ENCODE measurements at places on chromosomes 11 and 22.

- DNase-seq: no peak
These were observed 4.2 kb downstream of the TST start for GRCh38 chr22:37014835-37015586.

DNA sequence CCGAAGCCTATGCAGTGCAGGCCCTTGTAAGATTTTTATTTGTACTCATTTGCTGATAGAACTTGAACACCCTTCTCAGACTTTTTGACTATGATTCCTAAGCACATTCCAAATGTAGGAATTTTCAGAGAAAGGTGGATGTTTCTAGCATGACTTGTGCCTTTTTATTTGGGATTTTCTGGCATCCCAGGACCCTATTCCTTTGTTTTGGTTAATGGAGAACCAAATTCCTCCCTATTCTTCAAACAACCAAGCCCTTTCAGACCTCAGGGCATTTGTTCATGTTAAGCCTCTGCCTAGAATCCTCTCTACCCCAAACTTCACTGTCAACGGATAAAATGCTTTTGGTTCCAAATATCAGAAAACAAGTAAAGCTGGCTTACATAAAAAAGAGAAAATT is 371.1 kb downstream of the DDX10 start:
- no peak for DNase-seq

DNA sequence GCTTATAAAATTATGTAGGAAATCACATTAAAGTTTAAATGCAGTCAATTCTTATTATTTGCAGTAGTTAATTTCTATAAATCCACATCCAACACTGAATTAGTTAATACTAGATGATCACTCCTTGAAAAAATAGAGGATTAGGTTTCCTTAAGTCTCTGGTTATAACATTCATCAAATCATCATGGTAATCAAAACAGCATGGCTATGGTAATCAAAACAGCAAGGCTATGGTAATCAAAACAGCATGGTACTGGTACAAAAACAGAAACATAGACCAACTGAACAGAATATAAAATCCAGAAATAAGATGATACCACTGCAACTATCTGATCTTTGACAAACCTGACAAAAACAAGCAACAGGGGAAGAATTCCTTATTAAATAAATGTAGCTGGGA is 814.6 kb upstream of the CCDC179 start:
- no peak for DNase-seq

GRCh38 chr11:40271361-40271760 is 1188.1 kb downstream of the LRRC4C start:
- no peak for DNase-seq

DNA sequence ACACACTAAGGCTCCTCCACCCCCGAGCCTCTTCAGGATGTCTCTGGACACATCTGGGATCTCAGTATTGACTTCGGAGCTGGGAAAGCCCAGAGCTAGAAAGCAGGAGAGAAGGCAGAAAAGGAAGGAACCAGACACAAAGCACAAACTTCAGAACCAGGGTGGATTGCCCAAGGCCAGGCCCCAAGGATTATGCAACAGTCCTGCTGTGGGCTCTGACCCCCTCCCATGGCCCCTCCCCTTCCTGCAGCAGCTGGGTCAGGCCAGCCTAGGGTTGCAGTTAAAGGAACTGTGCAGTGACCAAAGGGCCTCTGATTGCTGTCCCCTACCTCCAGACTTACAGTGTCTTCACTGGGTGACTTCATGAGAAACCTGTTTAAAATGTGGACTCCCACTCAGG is 5.3 kb downstream of the KCNE3 start:
- no peak for DNase-seq

- no peak for DNase-seq
These were observed 10.3 kb downstream of the MYBPC3 start for GRCh38 chr11:47342036-47342803.

DNA sequence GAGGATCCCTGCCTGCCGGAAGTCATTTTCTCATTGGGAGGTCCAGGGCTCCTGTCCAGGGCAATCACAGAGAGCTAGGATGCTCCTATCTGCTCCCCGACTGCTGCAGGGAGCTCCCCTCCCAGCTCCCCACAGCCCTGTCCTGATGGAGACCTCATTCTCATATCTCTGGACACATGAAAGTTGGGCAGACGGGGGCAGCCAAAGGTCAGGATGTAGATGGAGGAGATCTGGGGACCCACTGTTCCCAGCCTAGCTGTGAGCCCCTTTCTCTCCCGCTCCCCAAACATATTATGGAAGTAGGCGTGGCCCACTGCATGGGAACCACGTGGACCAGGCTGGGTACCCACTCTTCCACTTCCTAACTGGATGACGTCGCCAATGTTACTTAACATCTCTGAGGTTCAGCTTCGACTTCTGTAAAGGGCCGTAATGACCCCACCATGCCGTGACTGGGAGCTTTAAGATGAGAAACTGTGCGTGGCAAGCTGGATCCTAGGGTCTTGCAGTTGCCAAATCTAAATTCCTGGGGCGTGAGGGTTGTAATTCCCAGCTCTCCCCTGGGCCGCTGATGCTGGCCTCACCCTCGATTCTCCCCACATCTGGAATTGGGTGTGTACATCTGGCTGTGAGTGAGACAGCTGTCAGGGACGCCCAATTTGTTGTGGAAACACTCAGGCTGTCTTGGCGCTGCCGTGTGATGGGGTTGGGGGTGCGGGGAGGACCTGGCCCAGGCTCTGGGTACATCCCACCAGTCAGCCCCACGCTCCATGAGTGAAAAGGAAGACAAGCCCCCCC is 1.8 kb downstream of the CDC42EP2 start:
- DNase-seq: no peak

- no peak for DNase-seq
These were observed 84.8 kb downstream of the SLC1A2 start for GRCh38 chr11:35334385-35335090.

DNA sequence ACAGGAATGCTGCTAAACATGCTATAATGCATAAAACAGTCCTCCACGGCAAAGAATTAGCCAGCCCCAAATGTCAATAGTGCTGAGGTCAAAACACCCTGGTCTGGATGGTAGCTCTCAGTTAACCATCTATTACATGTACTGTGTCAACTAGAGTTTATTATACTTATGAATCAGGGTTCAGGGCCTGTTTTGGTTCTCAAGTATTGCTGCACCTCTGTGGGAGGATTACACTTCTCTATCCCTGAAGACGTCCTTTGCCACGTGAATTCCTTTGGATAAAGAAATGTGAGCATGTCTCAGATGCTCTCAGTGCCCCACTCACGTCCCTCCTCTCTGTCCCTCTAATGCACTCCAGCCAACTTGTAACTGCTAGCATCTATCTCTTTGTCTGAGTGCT is 53.4 kb downstream of the SLC1A2 start:
- DNase-seq: no peak
